AG08395 (cell line): ENCODE measurements at places on chromosomes 5 and 9.
A peak's percentile ranks its signal among the peaks of the same experiment; 100 is the strongest.

GRCh38 chr5:87868792-87869191 lies 399.9 kb downstream of the TMEM161B start:
- no peak for DNase-seq

GRCh38 chr5:59005934-59006701 lies 423.2 kb downstream of the RAB3C start:
- DNase-seq, result no peak

GRCh38 chr5:22567983-22568382 lies 285.2 kb downstream of the CDH12 start:
- DNase-seq, result no peak

DNA sequence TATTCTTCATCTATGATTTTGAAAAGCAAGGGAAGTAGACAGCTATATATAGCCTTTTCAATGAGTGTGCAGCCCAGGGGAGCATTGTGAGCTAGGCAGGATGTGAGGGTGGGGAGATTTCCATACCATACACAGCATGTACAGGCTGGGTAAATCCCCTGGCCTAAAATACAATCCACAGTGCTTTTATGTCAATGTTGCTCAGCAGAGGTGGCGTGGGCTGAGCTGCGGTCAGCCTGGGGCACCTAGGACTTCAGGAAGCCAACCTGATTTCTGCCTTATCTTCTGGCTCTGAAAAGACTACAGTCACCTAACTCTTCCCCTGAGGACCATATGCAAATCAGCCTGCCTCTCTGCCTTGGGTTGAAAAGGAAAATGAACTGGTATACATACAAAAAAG lies 6.3 kb upstream of the GARIN3 start:
- no peak for DNase-seq

DNA sequence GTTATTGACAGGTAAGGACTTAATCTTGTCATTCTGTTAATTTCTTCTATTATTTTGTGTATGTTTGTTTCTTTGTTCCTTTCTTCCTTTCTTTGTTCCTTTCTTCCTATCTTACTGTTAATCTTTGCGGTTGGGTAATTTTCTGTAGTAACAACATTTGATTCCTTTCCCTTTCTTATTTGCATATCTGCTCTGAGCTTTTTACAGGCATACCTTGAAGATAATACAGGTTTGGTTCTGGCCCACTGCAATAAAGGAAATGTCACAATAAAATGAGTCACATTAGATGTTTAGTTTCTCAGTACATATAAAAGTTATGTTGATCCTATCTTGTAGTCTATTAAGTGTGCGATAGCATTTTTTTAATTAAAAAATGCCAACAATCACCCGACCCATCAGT lies 440.7 kb downstream of the NFIB start:
- no peak for DNase-seq

DNA sequence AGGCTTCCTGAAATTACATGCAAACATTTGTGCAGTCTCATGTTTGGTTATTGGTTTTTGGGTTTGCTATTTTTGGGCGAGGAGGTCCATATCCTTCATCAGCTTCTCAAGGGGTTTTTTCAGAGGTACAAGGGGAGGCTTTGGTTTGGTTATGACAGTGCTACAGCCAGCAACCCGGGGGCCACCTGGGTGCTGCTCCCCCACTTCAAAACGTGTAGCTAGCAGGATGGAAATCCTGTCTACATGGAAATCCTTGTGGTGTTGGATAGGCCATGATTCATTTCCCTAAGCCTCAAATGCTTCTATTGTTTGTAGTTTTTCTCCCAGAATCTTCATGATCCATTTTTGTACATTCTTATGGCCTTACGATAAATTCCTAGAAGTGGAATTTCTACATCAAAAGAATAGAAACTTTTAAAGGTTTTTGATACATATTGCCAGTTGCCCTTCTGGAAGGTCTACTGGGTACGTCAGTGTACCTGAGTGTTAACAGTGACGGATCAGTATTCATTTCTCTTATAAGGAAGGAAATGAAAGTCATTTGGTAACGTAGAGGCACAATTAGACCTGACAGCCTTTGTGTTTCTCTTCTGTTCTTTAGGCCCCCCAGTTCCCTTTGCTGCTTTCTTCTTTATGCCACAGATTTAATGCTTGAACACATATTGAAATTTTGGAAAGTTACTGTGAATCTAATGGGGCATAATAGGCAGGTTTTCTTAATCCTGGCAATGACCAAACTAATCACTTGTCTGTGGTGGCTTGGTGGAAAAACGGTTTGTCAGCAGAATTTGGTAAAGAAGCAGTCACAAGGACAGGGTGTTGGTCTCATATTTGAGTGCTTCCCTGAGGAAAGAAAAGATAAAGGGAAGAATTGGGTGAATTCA lies 69.7 kb upstream of the ABL1 start:
- no peak for DNase-seq

DNA sequence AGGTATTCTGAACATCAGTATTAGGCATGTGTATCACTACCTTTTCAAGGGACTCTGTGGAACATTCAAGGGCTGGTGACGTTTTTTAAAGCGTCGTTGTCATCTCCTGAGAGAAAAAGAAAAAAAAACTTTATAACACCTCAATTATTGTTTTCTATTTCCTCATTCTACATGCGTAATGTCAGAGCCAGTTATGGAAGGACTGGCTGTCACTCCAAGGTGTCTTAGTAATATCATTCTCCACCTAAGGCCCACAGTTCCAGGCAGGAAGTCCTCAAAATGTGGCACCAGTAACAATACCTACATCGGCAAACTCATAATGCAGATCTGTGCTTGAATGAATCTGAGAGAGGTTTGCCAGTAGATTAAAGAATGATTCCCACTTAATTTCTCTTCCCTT lies 210.2 kb downstream of the SAXO1 start:
- no peak for DNase-seq

DNA sequence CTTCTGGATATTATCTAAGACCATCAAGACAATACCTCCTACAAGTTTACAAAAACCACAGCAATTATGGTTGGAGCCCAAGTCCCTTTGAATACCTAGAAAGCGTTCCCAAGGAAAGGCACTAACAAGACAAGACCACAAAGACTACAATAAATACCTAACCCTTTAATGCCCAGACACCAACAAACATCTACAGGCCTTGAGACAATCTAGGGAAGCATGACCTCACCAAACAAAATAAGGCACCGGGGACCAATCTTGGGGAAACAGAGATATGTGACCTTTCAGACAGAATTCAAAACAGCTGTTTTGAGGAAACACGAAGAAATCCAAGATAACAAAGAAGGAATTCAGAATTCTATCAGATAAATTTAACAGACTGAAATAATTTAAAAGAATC lies 37.8 kb downstream of the OXCT1 start:
- no peak for DNase-seq

- peak; percentile 44 for DNase-seq
Observed at GRCh38 chr5:62460578-62460983, 48.0 kb downstream of the IPO11 start.

DNA sequence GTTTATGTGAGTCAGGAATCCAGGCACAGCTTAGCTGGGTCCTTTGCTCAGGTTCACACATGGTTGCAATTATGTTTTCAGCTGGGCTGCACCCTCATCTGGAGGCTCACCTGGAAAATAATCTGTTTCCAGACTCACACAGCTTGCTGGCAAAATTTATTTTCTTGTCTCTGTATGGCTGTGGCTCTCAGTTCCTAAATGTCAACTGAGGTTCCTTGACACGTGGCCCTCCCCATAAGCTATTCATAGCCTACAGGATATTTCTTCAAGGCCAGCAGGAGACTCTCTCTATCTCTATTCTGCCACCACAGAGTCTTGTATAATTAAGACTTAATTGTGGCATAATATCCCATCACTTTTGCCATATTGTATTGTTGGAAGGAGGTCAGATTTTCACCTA lies 732.0 kb downstream of the CDH18 start:
- DNase-seq, result no peak

DNA sequence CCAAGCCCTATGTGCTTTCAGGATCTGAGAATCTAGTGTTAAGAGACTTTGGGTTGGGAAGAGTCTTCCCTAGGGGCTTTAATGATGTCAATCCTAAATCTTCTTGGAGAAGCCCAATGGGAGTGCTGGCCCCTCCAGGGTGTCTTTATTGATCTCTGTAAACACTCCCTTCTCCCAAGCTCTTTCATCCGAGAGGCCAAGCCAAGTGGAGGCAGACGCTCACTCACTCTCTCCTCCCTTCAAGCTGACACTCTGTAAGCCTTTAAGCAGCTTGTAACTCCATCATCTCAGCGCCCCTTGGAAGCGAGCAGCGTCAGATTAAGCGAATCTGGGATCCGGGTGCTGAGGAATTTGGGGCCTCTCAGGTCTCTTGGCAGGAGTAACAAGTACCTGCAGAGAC lies 37.7 kb downstream of the SPARC start:
- no peak for DNase-seq

DNA sequence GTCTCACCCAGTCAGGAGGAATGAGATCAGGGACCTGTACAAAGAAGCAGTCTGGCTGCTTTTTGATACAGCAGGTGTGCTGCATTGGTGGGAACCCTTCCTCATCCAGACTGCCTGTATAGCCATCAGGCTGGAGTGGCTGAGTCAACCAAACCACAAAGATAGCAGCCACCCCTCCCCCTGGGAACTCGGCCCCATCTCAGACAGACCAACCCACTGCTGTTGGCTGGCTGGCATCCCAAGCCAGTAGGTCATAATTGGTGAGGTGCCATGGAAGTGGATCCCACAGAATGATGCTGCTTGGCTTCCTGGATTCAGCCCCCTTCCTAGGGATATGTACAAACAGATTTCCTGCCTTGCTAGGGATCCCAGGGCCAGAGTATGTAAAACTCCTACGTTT lies 60.9 kb downstream of the YTHDC2 start:
- peak; percentile 71 for DNase-seq

DNA sequence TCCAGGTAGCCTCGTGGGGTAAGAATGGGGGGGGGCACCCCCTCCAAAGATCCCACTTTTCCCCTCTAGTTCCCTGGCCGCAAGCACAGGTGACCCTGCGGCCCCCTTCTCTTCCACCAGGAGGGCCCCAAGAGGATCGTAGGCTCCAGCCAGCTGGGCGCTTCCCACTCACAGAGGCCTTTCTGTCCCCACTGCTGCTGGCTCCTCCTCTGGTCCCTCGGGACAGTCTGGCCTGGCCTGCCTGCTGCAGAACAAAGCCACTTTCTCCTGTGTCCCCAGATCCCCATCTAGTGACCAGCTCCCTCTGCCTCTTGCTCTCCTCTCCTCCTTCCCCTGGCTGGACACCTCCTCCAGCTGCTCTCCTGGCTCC lies 534 bp upstream of the SAPCD2 start:
- peak; percentile 2 for DNase-seq

- DNase-seq, result no peak
Observed at GRCh38 chr5:168064457-168064856, 227.0 kb upstream of the WWC1 start.

- DNase-seq, result no peak
Observed at GRCh38 chr5:56406221-56406620, 173.1 kb upstream of the ANKRD55 start.

DNA sequence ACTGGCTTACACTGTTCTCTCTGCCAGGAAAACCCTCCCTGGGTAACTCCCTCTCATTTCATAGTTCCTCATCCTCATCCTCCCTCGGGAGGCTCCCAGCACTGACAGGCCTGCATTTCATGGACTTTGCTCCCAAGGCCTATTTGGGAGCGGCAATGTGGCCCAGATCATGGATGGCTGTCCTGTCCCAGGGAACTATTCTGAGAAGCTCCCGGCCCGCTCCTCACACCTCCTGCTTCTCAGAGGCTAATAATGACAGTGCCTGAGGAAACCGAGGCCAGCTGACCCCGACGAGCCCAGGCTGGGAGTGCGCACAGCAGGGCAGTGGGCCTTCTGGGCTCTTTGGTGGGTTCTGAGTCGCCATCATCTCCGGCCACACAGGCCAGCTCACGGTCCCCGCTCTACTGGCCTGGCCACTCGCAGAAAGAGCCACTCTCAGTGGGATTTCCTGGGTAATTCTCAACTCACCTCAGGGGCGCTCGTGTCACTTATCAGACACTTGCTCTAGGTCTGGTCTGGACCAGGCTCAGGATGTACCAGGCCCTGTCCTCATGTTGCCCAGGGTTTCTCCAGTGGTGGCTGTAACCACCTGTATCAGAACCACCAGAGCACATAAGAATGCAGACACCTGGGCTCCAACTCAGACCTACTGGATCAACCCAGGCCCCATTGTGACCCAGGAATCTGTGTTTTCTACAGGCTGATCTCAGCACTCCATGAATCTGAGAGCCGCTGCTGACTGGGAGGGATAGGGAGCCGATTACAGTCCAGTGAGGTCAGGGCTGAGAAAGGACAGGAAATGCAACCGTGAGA lies 2.0 kb upstream of the DOLPP1 start:
- no peak for DNase-seq

- peak; percentile 94 for DNase-seq
Observed at GRCh38 chr5:138491669-138492559, 26.6 kb downstream of the EGR1 start.
